ENCODE measurements at places on chromosomes 3 and 15. TPM values are rescaled to one million over a fixed set of nuclear protein-coding genes. Genes with fewer than 3 reads are reported as not detected.

Gene ONECUT1
- 0.64 TPM for total RNA-seq

Gene SKOR1
- 0.10 TPM for total RNA-seq

DNA sequence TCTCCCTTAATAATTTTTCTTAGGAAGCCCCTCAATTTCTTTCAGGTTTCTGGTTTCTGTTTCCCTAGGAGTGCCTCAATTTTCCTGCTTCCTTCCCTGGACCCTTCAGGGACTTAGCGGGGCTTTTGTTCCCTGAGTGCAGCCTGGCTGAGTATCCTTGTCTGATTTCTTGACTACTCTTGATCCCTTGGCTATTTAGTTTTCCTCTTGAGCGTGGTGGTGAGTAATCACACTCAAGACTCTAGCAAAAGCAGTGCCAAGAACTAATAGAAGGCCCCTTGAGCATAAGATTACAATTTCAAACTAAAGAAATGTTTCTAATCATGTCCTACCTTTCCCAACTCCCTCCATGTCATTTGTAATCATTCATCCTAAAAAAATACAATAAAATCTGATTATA, 94.3 kb upstream of the C3orf80 start:
- no peak for DNase-seq

DNA sequence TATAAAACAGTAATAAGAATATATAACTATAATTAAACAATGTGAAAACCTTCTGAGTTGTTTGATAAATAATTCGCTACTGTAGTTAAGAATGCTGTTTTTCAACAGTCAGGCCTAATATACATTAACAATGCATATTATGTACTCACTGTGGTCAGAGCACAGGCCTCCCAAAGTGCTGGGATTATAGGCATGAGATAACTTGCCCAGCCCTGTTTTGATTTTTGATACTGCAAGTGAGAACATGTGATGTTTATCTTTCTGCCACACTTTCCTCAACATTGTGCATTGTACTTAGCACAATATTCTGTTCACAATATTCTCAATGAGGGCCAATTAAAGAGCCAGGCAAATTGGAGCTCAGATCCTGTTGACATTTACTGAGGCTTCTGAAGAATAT, 274.5 kb upstream of the RARB start:
- no peak for DNase-seq

GRCh38 chr3:145678401-145678800, 482.6 kb downstream of the PLOD2 start:
- no peak for DNase-seq

DNA sequence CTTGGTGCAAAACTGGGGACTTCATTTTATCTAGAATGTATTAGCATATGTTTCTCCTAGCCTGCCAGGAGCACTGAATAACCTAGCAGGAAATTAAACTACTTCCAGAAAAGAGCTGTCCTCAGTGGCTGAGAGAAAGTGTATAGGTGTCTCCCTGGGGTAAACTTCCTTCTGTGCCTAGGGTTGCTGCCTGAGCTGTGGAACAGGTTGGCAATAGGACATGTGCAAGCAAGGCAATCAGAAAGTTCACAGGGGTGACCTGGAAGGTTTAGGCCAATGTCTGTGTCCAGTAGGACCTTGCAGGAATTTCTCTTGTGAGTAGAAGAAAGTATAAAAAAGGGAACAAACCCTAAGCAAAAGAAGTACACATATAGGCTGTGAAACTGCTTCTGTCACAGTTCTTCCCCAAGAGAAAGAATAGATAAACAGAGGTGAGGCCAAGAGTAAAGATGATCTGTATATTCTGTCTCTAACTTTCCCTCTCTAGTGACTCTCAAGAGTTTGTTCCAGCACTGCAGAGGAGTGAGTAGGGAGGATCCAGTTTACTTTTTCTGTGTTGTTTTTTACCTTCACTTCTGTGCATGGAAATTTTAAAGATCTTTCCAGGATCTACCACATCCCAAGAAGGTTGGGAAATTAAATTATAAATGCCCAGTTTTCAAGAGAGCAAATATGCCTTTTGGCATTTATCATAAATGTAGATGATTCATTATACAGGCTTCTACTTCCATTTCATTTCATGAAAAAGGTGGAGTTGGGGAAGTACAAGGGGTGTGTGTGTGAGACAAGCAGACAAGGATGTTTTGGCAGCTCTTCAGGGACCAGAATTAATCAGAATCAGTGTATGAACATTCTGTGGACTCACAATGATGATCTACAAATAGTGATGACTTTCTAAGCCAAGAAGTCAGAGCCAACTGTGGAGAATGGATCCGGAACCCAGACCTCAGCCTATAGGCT, 155.2 kb downstream of the RBPMS2 start:
- no peak for DNase-seq

DNA sequence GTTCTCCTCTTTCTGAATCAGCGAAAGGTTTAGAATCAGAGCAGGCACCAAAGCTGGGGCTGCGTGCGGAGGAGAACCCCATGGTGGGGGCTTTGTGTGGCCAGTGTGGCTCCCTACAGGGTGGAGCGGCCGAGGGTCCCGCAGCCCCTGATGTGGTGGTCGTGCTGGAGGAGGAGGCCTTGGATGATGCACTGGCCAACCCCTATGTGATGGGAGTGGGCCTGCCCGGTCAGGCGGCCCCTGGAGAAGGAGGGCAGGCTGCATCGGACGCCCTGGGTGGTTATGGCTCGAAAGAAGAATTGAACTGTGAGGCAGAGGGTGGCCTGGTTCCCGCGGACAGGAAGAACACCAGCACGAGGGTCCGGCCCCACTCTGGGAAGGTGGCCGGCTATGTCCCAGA, 1.4 kb downstream of the FGD5 start:
- no peak for DNase-seq
